ENCODE measurements at places on chromosomes 11 and 22.

DNA sequence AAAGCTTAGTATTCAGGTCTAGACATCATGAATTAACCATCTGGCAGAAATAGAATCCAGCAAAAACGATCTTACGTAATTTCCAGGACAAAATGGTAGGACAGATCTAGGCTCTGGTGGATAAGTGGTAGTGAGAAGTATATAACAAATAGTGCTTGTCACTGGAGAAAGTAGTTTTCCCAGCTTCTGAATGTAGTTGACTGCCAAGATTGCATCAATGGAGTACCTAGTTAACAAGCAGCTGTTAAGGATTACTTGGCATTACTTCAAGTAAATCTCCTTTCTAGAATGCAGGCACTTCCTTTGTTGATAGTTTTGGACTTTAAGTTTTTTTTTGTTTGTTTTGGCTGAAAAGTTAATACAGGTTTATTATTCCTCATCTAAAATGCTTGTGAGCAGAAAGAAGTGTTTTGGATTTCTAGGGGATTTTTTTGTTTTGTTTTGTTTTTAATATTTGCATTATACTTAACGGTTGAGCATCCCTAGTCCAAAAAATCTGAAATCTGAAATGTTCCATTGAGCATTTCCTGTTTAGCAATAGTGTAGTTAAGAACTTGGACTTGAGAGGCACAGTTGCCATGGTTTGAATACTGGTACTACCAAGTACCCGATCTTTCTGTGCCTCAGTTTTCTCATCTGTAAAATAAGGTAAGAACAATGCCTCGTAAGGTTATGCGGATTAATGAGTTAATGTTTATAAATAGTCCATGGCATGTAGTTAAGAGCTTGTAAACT is 20.3 kb downstream of the FAM118B start:
- no peak for DNase-seq

GRCh38 chr11:8038393-8038792 is 42.6 kb upstream of the TUB start:
- no peak for DNase-seq

DNA sequence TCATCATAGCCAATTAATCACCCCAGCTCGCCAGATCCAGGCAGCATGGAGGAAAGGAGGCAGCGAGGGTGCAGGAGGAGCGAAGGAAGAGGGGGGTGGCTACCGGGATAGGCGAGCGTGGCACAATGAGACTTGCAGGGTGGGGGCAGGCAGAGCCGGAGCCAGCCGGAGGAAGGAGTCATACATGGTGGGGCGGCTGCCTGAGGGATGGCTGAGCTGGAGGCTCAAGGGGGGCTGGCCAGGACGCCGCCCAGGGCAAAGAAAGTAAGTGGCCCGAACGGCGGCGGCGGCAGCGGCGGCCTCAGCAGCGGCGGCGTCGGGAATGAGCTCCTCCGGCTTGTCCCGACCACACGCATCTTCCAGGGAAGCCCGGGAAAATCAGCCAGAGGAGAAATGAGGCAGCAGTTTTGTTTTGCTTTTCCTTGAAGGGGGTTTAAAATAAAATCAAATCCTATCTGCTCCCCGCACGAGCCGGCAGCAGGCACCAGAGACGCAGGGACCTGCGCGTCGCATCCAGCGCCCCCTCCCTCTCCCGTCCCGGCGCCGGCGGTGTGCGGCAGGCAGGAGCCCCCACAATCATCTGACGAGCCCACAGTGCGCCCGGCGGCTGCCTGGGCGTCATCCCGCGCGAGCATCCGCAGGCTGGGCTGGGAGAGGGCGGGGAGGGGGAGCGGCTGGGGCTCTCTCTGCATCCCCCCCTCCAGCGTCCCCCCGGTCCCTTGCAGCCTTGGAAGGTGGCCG is 263.6 kb downstream of the CTTN start:
- DNase-seq, result peak; percentile 39

DNA sequence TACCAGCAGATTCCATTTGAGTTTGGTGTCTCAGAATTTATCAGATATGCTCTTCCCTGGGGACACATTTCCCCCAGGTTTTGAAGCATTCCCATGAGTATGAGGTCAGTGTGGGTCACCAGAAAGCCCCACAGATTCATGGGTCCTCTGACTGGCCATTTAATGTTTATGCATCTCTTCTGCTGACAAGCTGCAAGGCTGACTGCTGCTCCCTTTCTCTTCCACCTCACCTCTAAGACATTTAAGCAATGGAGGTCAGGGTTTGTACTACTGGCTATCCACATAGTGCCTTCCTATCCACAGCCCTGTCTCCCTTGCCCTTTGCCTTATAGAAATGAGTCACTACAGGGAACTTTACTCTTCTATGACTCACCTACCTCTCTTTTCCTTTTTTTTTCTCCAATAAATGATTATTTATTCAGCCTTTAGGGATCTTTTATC is 106.0 kb upstream of the TIMP3 start:
- no peak for DNase-seq

DNA sequence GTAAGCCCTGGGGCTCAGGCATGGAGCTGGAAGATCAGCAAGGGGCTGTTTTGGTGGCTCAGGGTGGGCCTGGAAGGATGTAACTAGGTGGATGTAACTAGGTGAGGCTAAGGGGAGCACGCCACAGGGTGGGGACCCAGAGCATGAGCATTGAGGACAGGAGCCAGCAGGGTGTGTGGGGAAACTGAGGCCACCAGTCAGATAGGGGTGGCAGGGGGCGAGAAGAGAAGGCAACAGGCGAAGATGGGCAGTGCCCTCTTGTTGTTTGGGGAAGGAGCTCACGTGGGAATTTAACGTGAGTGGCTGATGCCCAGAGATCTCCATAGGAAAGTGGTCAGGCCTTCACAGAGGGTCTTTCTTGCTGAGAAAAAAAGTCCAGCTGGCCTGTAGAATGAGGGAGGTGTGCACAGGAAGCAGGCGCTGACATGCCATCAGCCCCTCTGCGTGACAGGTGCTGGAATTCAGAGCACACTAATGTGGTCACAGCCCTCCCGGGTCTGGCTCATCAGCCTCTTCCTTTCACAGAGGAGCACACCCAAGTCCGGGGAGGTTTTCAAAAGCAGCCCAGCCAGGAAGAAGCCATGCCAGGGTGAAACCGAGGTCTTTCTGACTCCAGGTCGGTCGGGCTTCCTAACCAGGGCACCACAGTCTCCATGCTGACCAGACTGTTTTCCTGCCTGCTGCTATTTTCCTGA is 54.6 kb upstream of the PAX6 start:
- DNase-seq, result no peak

- peak; percentile 51 for DNase-seq
Measured at GRCh38 chr22:46971099-46971763, 208.8 kb downstream of the TBC1D22A start.

- DNase-seq, result no peak
Measured at GRCh38 chr11:121367001-121367843, 74.7 kb downstream of the SC5D start.
